ENCODE measurements at places on chromosomes 6 and 20. TPM values are rescaled to one million over a fixed set of nuclear protein-coding genes. Genes with fewer than 3 reads are reported as not detected.

Gene TAAR6
- not detected for total RNA-seq

Gene EYS
- not detected for total RNA-seq

Gene IYD
- not detected for total RNA-seq

Gene GABRR1
- not detected for total RNA-seq

Gene SLC22A23
- total RNA-seq: 4.8 TPM
